Esophagus squamous epithelium (tissue), 5 donors: ENCODE measurements at places on chromosomes 5 and 9.

DNA sequence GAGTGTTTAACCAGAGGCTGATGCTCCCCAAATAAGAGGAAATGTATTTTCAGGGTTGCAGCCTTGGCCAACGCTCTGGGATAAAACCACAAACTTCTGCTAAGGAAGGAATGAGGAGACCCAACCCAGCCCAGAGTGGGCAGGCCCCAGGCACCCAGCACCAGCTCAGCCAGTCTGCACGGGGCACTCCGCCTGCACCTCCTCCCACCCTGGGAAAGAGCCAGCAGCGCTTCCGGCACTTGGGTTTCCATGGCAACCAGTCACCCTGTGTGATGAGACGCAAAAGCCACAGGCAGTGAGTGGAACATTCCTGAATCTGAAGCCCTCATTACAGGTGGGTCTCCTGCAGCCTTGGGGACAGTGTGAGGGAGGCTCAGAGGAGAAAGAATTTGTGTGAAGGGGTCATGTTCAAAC is 85.2 kb upstream of the ZBTB43 start:
- DNase-seq = no peak

DNA sequence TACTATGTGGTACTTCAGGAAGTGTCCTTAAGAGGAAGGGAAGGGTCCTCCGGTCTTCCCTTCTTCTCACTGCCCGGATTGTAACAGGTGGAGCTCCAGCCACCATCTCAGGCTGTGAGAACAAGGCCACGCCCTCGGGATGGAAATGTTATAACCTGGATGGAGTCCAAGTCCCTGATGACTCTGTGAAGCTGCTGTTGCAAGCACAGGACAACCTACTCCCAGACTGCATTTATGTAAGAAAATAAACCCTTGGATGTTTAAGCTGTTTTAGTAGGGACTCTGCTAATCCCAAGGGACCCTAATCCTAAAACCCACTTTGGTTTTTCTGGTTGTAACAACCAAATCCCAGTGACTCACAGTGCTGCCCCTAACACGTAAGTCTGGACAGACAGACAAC is 221.6 kb downstream of the ACTL7B start:
- no peak for DNase-seq

- no peak for DNase-seq
Observed at GRCh38 chr9:75414371-75415160, 326.3 kb downstream of the OSTF1 start.

DNA sequence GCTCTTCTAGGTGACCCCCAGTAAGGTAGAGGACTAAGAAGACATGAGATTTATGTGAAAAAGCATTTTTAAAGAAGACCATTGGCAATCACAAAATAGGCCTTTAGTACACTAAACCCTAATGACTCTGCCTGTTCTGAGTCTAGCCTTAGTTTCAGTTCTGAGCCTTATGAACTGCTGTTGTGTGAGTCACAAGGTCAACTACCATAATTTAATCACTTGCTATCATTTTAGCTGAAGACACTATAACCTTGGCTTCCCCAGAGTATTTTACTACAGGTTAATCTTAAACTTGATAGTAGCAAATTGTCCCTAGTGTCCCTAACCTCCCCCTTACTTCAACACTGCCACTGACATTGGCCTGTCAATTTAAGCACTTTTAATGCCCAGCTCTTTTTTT is 34.4 kb downstream of the APC start:
- DNase-seq = no peak

DNA sequence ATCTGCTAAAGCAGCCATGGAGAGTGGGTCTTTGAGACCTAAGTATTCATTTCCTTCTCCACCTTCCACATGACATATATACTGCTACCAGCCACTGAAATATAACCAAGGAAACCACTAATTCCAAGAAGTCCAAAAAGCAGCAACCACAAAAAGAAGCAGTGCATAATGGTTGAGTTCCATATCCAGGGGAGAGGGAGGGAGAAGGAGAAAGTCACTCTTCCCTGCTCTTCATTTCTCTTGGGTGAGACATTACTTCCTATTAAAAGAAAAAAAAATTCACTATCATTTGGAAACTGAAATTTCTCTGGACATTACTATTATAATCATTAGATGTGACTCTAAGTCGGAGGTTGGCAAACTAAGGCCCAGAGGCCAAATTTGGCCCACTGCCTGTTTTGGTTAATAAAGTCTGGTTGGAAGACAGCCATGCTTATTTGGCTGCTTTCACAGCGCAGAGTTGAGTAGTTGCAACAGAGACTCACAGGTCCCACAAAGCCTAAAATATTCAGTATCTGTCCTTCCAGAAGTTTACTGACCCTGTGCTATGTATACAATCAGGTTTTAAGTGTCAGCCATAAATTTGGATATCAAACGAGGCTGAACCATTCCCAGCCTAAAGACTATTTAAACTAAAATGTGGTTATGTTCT is 168.6 kb downstream of the MPDZ start:
- no peak for DNase-seq

- DNase-seq = no peak
Observed at GRCh38 chr5:111132076-111132475, 39.9 kb downstream of the WDR36 start.

DNA sequence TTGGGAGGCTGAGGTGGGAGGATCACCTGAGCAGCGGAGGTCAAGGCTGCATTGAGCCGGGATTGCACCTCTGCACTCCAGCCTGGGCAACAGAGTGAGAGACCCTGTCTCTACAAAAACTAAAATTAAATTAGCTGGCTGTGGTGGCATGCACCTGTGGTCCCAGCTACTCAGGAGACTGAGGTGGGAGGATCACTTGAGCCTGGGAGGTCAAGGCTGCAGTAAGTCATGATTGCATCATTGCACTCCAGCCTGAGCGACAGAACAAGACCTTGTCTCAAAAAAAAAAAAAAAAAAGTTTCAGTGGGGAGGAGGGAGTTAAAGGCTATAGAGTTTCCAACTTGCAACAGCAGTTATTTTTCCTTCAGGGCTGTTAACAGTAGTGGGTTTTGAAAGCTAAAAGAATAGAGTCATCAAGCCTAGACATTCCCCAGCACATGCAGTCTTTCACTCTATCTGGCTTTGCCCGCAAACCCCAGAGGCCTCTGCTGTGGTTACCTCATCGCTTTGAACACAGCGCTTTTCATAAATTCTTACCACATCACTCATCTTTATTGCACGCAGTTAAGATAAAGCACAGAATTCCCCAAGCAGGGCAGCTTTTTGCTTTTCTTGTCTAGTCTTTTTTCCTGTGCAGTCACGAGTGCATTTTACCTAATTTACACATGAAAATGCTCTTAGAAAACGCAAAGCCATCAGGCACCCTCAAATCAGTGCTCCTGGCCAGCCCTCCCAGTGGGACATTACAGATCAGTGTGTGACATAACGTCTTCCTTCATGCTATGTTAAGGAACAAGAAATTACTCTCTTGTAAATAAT is 8.7 kb upstream of the SLC2A8 start:
- DNase-seq = no peak

DNA sequence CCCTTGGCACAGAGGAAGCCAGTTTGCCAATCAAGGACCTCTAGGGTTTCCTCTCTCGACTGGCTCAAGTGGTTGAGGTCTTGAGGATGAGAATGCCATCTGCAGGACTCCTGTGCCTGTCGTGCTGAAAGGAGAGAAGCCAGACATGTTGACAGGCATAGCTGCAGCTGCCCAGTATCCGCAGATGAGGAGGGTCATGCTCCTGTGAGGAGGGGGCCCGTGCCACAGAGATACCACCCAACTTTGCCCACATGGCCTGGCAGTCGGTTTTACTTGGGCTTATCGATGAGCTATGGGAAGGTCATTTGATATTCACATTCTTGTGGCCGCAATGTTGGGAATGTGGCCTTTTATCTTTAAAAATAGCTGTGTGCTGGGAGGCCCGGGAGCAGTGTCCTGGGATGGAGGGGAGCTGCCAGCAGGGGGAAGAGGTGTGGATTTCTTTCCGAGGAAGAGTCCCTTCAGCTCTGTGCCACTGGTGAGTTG is 17.4 kb downstream of the FRMPD1 start:
- no peak for DNase-seq

DNA sequence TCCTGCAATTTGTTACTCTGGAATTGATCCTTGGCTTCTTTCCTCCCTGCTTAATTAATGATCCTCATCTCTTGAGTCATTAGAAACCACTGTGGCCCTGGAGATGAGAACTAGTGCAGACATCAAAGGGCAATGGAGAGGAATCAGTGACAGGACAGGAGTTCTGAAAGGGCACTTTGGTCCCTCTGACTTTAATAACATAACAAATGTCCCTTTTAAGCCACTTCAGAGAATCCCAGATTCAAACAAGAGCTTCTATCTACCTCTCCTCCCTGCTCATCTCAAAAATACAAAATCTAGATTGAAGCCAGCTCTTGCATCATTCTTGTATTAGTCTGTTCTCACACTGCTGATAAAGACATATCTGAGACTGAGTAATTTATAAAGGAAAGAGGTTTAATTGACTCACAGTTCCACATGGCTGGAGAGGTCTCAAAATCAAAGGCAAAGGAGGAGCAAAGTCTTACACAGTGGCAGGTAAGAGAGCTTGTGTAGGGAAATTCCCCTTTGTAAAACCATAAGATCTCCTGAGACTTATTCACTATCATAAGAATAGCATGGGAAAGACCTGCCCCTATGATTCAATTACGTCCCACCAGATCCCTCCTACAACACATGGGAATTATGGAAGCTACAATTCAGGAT is 139.1 kb downstream of the PLPPR1 start:
- DNase-seq = no peak

GRCh38 chr9:98862936-98863335 is 55.5 kb downstream of the GALNT12 start:
- no peak for DNase-seq
